Substantia nigra (tissue), 51 donors: ENCODE measurements at places on chromosomes 2 and 18.

GRCh38 chr18:57149051-57149450 lies 2.2 kb downstream of the BOD1L2 start:
- no peak for DNase-seq

- no peak for DNase-seq
Measured at GRCh38 chr2:117794668-117795067, 19.8 kb upstream of the DDX18 start.

GRCh38 chr2:129061069-129061768 lies 742.6 kb upstream of the HS6ST1 start:
- DNase-seq, result no peak

DNA sequence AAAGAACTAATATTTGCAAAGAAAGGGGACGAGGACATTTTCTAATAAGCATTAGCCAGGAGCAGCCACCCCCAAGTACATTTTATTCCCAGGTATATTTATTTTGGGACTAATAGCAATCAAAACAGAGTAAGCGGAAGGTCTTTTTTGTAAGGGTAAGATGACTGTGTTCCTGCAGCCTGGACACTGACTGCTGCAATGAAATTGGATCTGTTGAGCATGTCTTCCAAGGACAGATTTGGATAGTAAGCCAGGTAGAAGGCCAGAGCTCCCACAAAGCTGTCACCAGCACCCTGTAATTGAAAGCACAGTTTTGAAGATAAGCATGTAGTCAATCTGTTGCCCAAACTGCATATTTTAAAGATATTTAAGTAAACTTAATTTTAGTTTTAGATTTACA lies 10.0 kb downstream of the MRPL33 start:
- no peak for DNase-seq

- no peak for DNase-seq
Measured at GRCh38 chr2:40096360-40096759, 317.3 kb upstream of the THUMPD2 start.

DNA sequence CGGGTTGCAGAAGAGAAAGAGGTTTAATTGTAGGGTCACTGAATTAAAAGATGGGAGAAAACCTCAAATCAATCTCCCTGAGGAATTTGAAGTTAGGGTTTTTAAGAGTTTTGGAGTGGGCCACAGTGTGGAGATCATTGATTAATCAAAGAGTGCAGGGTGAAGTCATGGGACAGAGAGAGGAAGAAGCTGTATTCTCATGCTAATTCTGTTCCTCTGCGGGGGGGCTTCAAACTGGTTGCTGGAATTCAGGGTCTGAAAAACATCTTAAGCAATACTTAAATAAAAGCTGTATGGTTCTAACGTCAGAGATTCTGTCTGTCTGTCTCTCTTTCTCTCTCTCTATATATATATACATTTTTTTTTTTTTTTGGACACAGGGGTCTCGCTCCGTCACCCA lies 169.8 kb upstream of the SPATS2L start:
- no peak for DNase-seq

DNA sequence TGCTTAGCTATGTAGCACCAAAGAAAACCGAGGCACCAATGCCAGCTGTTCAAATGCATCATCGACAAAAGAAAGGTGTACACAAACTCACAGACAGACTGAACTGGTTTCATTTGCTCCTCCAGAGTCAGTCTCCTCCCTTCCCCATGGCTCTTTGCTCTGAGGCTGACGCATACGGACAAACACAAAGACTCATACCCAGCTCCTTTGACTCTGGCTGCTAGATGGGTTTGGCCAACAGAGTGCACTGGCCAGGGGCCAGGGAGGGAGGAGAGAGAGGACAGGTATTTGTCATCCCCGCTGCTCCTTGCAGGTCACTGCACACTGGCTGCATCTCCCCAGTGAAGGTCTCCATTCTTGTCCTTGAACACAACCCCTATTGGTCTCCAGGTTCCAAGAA lies 40.7 kb downstream of the DNER start:
- no peak for DNase-seq

GRCh38 chr2:21966139-21966538 lies 842.4 kb downstream of the TDRD15 start:
- no peak for DNase-seq

GRCh38 chr2:31944828-31945571 lies 65.8 kb downstream of the MEMO1 start:
- DNase-seq, result no peak

DNA sequence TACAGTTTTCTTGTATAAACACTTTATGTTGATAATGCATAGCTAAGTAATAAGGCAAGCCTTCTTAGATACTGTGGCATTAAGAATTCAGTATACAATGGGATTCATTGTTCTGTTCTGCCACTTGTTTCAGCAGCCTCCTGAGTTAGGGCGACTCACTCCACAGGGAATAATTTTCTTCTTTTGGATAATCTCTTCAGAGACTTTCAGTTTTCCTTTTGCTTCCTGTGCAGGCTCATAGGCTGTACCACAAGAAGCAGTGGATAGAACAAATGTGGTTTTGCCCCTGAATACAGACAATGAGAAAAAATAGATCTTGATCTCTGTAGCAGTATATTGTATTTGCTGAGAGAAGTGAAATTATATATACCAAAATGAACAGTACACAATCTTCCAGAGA lies 298.0 kb downstream of the ZNF407 start:
- no peak for DNase-seq

DNA sequence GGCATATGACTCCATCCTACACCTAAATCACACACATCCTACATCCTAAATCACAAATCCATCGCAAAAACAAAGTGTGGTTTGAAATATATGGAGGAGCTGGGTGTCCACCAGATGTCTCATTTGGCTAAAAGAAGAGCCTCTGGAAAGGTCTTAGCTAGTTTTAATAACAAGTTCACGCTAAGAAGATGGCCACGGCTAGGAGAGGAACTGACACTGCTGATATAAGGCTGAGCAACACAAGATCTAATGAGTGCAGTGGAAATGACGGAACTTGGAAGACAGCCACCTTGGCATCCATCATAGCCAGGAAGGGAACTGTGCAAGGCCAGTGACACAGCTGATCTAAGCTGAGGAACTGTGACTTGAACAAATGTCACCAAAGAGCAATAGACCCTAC lies 60.0 kb upstream of the AGAP1 start:
- DNase-seq, result peak; percentile 4

DNA sequence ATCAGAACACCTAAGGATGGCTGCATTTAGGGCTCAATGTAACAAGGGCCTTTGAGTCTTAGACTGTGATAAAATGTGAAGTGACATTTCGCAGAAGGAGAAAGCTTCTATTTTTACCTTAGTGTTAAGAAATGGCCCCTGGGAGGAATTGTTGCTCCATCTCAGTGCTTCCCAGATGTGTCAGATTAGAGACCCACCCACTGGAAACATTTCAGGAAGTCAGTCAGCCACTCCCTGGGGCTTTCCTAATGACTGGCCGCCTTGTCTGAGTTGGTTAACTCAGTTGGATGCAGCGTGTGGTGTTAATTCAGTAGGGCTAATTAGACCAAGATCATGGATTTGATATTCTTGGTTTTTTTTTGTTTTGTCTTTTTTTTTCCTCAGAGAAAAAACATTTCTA lies 355.9 kb downstream of the PIK3C3 start:
- DNase-seq, result no peak

- no peak for DNase-seq
Measured at GRCh38 chr2:206585335-206585734, 57.0 kb upstream of the FAM237A start.

- no peak for DNase-seq
Measured at GRCh38 chr2:179898873-179899272, 37.5 kb upstream of the ZNF385B start.

DNA sequence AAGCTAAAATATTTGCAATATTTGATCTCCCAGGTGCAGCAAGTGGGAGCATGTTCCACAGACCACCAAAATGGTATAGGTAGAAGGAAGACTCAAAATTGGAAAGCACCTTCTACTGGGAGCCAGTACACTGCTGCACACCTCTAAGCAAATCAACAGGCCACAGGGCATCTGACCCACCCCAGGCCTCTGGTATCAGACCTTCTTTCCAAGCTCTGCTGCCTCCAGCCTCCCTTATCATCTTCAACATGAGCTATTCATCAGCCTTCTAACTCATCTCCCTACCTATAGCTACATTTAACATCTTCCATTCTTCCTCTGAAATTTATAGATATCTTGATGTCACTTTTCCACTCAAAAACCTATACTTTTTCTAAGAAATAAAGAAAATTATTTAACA lies 294.8 kb downstream of the ZEB2 start:
- no peak for DNase-seq

DNA sequence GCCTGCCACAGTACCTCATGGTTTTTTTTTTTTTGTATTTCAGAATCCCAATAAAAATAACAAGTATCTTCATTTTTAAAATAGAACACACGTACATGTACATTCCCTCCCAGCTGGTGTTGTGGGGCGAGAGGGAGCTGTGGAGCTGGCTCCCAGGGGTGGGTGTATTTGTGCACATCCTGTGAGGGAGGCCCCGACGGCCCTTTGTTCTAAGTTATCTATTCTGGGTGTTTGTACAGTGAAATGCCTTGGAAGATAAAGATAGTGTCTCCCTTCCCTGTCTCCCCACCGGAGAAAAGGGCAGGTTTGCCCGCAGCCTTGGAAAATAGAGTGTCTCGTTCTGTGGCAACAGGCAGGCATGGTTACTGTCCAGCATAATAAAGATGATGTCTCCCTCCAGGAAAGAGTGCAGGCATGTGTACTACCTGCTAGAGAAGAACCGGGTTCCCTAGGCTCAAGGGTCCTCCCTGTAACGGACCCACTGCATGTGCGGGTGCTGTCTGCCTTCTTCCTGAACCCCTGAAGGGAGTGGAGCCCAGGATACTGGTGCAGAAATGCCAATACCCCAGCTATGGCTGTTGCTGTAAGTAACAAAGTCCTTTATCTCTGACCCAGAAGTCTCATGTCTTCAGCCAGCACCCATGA lies 12.1 kb upstream of the ALLC start:
- no peak for DNase-seq

DNA sequence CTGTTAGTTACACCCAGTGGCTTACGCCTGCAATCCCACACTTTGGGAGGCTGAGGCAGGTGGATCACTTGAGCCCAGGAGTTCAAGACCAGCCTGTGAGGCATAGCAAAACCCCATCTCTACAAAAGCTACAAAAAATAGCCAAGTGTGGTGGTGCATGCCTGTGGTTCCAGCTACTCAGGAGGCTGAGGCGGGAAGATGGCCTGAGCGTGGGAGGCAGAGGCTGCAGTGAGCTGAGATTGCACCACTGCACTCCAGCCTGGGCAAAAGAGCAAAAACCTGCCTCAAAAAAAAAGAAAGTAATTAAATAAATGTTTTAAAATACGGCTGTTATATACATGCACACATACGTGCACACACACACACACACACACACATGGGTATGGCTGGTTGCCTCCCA lies 194.8 kb downstream of the HDAC4 start:
- no peak for DNase-seq

DNA sequence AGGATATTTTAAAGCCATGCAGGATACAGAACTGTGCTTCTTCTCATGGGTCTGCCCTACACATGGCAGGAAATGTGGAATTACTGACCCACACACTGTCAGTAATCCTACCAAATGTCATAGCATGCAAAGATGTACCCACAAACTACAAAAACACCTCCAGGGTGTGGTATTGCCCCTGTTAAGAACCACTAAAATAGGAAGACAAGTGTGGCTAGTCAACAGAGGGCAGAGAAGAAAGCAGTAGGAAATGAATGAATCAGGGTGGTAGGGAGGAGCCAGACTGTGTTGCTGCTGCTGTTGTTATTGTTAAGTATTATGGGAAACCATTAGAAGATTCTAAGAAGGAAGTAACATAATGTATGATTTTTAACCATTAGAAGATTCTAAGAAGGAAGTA lies 556.7 kb upstream of the ACVR2A start:
- DNase-seq, result no peak

DNA sequence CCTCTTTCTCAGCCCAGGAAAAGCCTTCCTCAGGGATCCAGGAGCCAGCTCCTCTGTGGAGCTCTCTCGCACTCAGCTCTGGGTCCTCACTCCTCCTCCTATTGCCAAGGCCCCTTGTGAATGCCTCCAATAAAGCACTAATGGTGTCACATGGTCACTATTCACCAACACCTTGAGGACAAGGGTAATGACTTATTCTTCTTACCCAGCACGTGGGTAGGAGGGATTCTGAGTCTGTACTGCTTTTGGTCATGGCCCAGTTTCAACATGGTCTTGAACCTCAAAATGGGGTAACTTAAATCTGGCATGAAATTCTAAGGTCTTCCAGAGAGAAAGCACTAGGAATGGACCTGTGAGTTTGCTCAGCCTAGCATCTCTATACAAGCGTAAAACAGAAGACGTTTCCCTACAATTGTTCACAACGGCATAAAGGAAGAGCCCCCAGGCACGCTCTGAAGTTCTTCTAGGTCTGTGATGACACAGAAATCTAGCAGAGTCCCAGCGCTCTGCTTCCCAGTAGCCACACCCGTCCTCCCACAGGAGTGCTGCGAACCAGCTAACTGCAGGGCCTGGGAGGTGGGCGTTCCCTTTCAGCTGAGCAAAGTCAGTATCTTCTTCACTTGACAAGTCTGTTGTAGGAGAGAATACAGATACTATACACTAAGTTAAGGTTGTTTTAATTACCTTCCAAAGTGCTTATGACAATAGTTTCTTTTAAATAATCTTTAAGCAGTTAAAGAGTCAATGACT lies 14.6 kb upstream of the KIDINS220 start:
- DNase-seq, result no peak

GRCh38 chr2:138708682-138709241 lies 71.4 kb downstream of the NXPH2 start:
- no peak for DNase-seq

DNA sequence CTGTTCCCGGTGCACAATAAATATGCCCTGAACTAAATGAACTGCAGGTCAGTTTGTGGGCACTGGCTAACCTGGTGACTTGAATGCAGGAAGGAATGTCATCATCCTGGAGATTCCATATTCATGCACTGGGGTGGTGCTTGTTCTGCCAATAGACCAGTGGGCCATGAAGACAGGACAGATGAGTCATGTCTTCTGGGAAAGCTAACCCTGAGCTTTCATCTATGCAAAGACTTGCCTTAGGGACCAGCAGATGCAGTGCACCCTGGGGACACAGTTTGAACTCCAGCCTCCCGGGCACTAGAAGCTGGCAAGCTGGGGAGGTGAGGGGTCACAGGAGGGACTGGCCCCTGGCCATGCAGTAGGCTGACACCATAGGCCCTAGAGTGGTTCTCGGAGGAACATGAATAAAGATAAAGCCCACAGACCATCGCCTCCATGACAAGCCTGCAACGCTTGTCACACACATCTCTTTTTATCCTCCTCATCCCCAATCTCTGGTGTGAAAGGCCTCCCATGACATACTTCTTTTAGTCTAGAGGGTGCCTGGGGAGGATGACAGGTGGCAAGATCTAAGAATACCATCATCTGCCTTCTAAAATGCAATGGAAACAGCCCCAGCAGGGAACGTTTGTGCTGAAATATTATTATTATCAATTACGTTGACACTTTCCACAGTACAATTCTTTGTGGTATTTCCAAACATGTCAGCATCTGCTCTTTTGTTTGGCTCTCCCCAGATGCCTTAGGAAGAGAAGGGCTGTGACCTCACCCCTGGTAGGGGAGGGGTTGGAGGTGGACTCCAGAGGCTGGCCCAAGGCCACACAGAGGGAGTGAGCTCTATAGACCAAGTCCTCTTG lies 267.4 kb upstream of the RAB6C start:
- no peak for DNase-seq
